ENCODE measurements at places on chromosomes 1 and 21.

GRCh38 chr1:14140831-14141401 lies 440.9 kb downstream of the PRDM2 start:
- DNase-seq = peak; percentile 15

DNA sequence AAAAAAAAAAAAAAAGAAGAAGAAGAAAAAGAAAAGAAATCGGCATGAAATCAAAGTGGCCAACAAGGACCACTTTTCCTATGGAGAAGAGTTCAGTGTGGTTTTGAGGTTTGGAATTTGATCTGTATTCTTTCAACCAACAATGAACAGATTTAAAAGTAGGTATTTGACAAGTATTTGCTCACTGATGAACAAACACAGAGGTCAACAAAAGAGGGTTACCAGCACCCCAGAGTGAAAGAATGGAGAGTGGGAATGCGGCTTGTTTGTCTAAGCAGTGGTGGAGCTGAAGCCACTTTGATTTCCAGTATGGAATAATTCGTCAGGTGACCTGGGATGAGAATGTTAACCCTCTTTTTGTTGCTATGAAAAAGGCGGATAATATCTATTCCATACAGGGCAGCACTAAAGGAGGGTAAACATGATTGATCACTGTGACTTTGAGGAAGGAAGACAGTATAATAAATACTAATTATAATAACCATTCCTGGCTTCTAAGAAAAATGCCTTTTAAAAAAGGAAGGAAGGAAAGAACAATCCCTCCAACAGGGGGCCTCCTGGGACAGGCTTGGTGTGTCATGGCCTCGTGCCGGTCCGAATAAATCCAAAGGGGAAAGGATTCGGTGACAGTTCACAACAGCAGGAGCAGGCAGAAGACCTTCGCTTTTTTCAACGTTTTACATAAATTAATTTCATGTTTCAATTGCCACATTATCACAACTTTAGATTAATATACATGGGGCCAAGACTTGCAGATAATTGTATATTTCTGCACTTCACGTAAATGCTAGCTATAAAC lies 37.2 kb upstream of the SIM2 start:
- peak; percentile 6 for DNase-seq

DNA sequence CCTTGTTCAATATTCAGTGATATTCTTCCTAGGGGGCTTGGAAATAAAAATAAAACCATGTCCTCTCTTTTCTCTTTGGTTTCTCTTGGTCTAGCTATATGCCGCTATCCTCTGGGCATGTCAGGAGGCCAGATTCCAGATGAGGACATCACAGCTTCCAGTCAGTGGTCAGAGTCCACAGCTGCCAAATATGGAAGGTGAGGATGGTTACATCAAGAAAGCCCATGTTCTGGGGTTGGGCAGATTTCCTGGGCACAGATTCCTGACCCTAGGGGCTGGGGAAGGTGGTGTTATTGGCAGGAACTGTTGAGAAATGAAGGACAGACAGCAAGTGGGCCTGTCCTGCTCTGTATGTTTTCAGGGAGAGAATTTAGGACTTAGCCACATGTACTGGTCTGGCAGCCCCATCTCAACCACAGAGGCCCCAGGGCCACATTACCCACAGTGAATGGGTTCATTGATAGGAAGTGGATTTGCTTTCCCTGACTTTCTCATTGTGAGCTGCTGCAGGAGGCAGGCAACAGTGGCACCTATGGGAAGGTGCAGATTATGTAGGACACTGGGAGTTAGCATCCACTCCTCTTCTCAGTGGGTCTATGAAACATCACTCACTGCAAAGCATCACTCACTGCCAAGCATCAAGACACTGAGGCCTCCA lies 37.4 kb upstream of the HSD17B7 start:
- no peak for DNase-seq

- no peak for DNase-seq
These were observed 31.7 kb upstream of the CLDN14 start for GRCh38 chr21:36511484-36512220.

DNA sequence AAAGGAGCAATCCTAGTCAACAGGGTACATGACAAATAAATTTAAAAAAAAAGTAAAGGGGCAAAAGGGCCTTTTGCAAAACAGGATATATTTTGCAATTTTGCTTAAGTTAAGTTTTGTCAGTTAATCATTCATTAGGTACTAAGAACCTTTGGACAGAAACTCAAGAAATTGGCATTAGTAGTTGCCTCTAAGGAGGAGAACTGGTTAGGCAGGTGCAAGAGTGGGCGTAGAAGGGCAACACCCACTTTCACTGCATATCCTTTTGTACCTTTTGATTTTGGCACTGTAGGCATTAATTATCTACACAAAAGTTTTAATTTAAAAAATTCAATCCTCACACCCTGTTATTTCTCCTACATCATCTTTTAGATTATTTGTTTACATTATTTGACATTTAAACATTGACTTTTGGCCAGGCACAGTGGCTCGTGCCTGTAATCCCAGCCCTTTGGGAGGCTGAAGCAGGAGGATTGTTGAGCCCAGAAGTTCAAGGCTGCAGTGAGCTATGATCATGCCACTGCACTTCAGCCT lies 4.3 kb downstream of the DDAH1 start:
- DNase-seq = no peak

- DNase-seq = no peak
These were observed 97.7 kb downstream of the NEK7 start for GRCh38 chr1:198254521-198254920.

DNA sequence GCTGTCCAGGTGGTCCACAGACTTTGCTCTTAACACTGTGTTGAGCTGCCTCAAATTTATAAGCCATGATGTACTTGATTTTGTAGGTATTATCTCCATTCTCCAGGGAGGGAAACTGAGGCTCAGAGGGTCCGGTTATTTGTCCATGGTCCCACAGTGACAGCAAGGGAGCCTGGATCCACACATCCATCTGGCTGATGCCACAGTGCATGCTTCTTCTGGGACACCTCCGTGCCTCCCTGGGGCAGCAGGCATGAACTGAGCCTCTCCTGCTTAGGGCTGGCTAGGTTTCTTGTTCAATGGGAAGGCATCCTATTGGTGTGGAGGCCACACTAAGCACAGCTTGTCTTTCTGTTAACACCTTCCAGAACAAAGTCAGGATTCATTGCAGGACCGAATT lies 317.3 kb downstream of the AJAP1 start:
- no peak for DNase-seq

GRCh38 chr1:40532844-40533424 lies 1.5 kb downstream of the ZNF684 start:
- peak; percentile 99 for DNase-seq

GRCh38 chr21:42579456-42580075 lies 65.9 kb downstream of the SLC37A1 start:
- DNase-seq = no peak

- no peak for DNase-seq
These were observed 434 bp downstream of the EVA1B start for GRCh38 chr1:36322786-36323635.

Measured in DMS 273 treated with DMSO at 0.1 percent for 48 hours (cell line).